Hindlimb muscle (tissue), 1 donor: ENCODE measurements at places on chromosomes 12 and 14.
A peak's percentile ranks its signal among the peaks of the same experiment; 100 is the strongest.

DNA sequence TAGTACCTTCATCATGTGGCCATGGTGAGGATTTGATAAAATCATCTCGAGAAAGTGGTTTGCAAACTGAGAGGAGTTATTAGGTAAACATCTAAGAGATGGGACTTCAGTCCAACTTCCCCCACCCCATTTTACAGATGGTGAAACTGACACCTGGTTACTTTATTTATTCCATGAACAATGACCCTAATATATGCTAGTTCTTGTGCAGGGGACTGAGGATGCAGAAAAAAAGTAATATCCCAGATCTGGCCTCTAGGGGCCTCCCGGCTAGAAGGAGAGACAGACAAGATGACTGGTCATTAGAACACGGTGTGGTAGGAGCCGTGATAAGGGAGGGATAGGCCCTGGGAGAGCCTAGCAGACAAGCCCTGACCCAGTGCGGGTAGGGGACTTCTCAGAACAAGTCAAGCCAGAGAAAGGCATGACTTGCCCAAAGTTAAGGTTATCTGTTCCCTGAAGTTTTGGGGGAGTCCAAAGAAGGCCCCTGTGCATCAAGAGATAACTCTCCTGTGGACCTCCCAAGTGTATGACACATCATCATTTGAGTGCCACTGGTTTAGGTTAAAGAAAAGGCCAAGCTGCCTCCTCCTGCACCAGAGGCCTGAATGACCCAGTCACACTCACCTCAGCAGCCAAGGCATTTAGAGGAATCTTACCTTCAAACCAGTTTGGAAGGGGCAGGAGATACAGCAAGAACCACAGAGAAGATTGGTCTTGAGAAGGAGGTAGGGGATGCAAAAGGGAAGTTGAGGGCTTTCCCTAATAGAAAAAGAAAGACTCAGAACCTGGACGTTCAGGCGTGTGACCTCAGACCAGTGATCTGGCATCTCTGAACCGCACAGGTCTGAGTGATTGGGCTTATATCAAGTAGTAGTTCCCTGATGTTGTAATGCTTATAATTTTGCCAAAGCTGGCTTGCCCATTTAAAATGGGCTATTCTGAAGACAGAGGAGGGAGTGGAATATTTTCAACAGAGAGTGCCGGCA, 1.6 kb downstream of the CMKLR1 start:
- no peak for DNase-seq

DNA sequence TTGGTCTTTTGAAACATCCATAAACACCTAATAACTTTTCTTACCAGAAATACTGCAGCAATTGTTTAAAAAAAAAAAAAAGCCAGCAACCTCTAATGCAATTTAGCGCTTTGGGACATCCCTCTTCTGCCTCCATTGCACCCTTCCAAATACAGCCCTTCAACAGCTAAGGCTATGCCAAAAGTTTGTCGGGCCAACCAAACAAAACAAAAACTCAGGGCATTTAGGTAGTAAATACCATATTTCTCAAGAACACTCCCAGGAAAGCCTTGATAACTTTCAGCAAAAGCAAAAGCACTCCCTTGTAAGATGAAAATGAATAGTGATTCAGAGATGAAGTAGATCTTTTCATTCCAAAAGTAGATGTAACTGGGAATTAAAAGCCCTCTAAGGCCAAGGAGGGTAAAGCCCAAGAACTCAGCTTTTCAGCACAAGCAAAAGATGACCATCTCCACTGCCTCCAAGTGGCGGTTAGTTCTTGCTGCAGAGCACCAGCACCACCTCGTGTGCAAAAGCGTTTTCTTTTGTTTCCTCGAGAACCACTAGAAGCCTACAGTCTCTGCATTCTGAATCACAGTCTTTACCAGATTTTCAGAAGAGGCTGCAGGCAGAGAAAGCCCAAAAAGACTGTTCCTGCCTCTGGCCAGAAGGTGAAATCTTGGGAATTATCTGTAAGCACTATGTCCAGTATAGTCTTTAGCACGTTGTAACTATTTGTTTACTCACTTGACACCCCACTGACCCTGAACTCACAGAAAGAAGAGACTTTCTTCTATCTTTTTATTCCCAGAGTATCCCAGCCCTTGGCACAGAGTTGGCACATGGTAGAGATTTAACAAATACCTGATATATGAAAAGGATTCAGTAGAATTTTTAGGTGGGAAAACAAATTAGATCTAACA, 53.1 kb downstream of the SIX6 start:
- peak; percentile 72 for DNase-seq

GRCh38 chr12:53219956-53220693, 11.9 kb downstream of the RARG start:
- DNase-seq = peak; percentile 83

- peak; percentile 18 for DNase-seq
Observed at GRCh38 chr12:26987634-26988424, 26.4 kb downstream of the TM7SF3 start.

DNA sequence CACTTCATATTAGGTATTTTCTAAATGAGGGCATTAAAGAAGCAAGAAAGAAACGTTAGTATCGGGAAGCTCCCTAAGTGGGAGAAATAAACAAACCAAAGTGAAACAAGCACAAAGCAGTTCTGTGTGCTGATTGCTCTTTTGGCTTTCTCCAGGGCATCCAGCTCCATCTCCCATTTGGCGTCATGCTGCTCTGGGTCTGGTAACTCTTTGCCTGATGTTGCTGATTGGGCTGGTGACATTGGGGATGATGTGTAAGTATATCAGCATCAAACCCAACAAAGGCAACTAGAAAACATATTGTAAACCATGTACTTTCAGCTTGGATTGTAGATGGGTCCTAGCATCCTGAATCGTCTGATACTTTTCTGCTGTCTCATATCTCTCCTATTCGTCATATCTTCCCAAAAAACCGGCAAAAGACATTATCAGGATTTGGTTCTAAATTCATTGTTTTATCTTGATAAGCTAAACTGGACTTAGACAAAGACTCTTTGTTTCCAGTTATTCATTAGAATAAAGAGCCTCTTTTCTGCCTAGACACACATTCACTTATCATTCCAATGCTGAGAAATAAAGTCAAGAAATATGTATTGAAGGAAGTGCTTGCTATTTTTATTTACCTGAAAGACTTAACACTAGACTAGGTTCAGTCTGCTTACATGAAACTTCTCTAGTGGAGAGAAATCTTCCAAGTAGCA, 2.4 kb downstream of the CLEC12B start:
- DNase-seq = no peak
